ENCODE measurements at places on chromosomes 4 and X. TPM values are rescaled to one million over a fixed set of nuclear protein-coding genes. Genes with fewer than 3 reads are reported as not detected.

TCEAL9 gene
- 15.7 TPM for polyA plus RNA-seq

VCX2 gene
- not detected for polyA plus RNA-seq

VCX gene
- not detected for polyA plus RNA-seq

GRK4 gene
- 2.1 TPM for polyA plus RNA-seq

HTN1 gene
- not detected for polyA plus RNA-seq

FAM114A1 gene
- 184 TPM for polyA plus RNA-seq

USP17L25 gene
- not detected for polyA plus RNA-seq

FDCSP gene
- not detected for polyA plus RNA-seq

- DNase-seq, result no peak
Measured at GRCh38 chr4:177393236-177393635, 49.0 kb downstream of the AGA start.

DNA sequence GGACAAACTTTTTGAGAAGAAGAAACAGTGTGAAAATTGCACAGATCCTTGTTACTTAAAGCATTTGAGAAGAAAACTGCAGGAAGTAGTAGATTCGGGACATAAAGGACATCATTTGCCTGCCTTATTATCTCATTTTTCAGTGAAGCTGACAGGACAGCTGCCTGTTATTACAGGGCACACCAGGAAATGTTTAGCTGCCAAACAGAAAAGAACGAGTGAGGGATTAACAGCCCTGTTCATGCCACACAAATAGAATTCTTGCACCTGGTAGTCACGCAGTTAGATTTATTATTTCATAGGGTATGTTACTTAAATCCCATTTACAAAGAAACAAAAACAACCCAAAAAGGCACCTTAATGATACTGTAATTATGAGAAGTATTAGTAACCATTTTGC, 100.6 kb downstream of the CHIC2 start:
- no peak for DNase-seq

DNA sequence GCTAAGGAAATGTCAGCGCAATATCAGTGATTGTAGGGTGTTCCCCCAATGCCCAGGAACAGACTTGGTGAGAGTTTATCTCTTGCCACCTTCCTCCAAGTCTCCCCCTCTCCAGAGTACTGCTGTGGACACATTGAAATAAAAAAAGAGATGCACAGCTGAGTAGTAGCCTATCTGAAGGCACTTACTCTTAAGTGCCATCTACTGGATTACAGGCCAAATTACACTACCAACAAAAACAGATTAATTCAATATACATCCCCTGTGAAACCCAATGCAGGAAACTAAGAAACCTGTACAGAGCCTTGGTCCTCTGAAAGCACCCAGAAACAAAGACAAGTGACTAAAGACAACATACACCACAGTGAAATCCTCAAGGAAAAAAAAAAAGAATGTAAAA, 460.3 kb downstream of the ZIC3 start:
- no peak for DNase-seq

DNA sequence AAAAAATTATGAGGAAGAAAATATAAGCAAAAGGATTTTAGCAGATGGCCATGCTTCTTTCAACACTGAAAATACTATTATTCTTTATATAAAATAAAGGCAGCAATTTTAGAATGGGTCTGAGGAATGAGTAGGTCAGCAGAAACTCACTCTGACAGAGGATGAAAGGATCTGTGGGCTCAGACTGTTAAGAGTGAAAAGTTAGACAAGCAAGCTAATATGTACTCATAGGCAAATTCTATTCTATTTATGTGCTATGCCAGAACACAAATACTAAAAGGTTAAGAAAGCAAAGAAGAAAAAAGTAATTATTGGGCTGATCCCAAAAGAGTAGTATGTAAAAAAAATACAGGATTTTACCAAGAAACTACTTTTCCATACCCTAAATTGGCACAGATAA, 13.9 kb downstream of the LCORL start:
- no peak for DNase-seq

DNA sequence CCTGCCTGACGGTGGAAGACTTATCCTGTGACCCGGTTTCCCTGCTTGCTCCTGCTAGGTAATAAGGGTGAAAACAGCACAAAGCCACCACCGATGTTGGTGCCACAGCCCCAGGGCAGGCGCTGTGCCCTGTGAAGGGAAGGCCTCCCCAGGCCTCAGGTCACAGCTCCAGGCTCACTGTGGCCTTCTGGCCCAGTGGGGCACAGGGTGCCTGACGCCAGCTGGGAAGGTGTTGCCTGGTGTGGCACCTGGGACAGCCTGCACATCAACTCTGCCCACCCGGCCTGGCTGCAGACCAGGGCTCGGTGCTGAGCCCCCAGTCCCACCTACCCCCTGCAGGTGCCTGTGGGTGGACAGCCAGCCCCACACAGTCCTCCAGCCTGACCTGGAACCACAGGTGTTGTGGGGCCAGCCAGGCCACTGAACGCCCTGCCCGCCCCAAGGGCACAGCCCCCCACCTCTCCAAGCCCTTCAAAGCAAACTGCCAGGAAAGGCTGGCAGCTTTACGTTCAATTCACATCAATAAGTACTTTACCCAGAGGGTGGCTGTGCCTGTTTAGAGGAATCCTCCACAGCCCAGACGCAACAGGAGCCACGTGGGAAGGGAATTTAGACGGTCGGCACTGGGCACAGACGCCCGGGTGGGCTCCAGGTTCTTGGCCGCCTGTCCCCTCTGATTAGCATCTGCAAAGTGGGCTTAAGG, 54.3 kb downstream of the ZFYVE28 start:
- no peak for DNase-seq

- DNase-seq, result no peak
Measured at GRCh38 chr4:67204441-67204840, 340.9 kb downstream of the CENPC start.

GRCh38 chrX:150767045-150767395, 73.8 kb downstream of the MTMR1 start:
- DNase-seq, result no peak

- DNase-seq, result no peak
Measured at GRCh38 chr4:16157609-16158503, 68.4 kb downstream of the TAPT1 start.
